ENCODE measurements at places on chromosomes 7 and 10. TPM values are rescaled to one million over a fixed set of nuclear protein-coding genes. Genes with fewer than 3 reads are reported as not detected.

- DNase-seq: no peak
These were observed 12.8 kb downstream of the SPOCK2 start for GRCh38 chr10:72075376-72076115.

DNA sequence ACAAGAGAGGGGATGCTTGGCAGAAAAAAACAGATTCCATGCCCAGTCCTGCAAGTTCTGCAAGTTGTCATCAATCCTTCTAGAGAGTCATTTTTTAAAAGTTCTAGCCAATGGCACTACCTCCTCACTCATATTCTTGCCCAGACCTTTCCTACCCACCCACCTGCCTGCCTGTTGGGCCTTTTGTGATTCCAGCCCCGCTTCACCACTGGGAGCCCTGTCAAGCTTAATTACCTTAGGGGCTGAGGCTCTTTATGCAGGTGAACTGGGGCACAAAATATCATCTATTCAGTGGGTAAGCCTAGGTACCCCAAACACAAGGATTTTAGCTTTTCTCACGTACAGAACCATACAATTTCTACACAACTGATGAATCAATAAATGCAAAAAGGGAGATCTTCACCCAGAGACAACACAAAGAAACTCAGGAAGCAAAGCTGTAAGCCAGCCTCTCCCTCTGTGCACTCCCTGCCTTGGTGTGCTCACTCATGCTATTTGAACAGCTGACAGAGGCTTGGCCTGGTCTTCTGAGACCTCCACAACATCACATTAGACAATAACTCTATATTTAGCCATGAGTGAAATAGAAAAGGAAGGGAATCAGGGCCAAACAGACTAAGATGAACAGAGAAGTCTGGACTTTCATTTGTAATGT is 222.6 kb downstream of the HTR7 start:
- no peak for DNase-seq

GRCh38 chr7:28211006-28211405 is 30.4 kb upstream of the JAZF1 start:
- DNase-seq: no peak

DNA sequence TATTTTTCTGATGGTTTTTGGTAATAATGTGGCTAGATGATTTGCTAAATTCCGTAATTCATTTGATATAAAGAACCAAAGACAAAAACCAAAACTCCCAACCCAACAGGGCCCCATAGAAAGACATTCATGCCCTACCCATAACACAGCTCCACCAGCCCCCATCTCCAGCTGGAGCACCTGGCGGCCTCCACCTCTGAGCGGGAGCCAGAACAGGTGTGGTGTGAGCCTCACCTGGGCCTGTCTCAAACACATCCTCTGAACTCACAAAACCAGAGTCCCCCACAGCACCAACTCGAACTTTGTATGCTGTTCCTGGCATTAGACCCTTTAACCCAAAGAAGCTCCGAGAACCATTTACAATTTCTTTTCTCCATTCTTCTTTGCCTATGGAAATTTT is 36.5 kb upstream of the LAMB4 start:
- DNase-seq: no peak

DNA sequence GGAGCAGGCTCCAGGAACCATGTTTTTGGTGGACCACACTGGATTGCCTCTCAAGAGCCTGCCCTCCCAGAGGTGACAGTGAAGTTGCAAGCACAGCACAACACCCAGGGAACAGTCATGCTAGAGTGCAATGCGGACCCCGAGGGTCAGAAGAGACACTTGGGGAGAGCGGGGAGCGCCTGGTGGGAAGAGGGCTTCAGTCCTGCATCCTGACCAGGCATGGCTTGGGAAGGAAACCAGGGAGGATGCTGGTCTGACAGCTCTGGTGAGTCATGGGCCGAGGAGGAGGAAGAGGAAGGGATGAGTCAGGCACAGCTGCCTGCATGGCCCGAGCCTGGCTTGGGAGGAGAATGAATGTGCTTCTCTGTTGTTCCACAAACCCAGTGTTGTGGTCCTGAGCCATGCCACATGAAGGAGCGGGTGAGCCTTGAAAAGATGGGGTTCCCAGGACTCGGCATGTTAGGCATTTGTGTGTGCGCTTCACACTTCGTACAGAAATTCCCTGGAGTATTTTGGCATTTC is 29.5 kb upstream of the ANKRD2 start:
- peak; percentile 85 for DNase-seq

DNA sequence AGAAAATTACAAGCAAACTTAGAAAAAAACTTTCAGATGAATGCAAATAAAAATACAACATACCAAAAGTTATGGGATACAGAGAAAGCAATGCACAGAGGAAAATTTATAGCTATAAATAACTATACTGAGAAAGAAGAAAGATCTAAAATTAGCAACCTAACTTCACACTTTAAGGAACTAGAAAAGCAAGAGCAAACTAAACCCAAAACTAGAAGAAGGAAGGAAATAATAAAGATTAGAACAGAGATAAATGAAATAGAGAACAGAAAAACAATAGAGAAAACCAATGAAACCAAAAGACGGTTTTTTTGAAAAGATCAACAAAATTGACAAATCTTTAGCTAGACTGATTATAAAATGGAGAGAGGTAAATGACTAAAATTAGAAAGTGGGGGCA is 9.6 kb upstream of the STRA8 start:
- no peak for DNase-seq

- DNase-seq: peak; percentile 71
These were observed 842 bp upstream of the SKIDA1 start for GRCh38 chr10:21526188-21526859.

DNA sequence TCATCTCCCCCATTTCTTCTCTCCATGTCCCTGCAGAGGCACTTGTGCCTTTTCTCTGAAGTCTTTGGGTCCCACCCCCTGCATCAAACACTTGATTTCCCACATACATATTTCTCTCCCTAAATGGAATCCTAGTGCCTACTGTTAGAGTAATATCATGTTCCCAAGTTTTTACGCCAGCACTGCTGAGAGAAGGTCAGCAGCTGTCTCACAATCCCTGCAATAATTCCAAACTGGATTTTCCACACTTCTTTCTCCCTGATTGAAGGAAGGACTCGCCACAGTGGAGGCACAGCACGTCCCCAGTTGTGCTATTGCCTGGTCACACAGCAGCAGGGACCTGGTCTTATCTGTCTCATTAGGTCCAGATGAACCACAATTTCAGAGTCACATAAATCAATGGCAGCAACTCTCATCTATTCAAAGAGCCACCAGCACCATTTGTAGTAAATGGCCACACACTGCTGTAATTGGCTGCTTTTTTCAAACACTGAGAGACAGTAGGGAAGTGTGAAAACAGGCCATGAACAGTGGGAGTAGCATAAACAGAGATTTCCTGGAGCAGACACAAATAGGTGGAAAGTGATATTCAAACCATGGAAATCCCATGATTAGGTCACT is 605.5 kb downstream of the XPNPEP1 start:
- no peak for DNase-seq

GRCh38 chr10:86163522-86164173 is 202.9 kb downstream of the GRID1 start:
- DNase-seq: no peak

DNA sequence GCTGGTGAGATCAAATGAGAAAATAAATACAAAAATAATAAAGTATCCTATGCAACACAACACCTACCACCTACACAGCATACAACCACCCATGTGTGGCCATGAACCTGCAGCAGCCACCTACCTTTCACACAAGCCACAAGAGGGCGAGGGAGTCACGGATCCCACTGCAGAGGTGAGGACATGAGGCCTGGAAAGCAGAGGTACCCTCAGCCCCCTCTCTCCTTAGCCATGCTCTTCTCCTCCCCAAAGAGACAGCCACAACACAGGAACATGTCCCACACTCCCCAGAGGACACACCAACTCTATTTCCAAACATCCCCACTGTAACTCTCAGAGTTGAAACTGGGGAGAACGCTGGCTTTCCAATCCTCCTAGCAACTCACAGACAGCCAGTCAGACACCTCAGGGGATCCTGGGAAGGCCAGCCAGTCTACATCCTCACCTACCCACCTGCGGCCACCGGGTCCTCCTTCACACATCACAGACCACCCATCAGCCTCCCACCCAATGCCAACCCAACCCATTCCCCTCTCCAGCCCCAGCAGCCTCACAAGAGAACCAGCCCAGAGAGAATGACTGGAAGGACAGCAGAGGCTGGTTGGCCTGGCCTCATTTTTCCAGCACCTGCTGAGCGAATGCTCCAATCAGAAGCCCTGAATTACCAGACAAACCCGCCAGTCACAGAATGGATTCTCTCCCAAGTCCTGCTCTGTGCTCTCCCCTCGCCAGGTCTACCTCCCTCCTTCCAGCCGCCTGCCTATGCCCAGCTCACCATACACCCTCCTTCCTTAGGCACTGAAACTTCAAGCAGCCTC is 18.4 kb downstream of the DLG5 start:
- DNase-seq: no peak

DNA sequence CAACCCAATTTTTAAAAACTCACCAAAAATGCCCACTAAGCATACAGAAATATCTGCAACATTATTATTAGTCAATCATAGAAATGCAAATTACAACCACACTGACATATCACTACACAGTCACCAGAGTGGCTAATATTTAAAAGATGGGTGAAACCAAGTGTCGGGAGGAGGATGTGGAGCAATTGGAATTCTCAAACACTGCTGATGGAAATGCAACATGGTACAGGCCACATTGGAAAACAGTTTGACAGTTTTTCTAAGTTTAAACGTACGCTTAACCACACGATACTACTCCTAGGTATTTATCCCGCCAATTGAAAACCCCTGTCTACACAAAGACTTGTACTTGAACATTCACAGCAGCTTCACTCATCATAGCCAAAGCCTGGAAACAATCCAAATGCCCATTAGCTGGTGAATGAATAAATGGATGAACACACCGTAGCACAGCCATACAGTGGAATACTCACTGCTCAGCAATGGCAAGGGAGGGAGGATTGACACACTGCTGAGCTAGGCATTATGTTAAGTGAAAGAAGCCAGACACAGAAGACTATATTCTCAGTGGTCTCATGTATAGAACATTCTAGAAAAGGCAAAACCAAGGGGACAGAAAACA is 16.3 kb downstream of the GCK start:
- no peak for DNase-seq

DNA sequence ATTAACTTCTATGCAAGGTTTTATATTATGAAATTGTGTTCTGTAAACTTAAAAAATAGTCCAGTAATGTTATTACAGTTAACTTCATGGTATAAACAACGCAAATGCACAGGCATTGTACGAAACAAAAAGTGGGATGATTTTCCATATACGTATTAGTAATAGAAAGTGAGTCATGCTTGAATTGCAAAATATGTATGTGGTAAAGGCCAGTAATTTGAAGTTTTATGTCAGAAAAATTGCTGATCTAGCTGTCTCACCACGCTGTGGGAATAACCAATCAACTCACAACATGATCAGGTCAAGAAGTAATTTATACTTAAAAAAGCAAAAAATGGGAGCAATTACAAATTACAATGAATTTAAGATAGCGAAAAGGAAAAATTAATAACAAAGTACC is 37.0 kb upstream of the GLI3 start:
- DNase-seq: no peak

GRCh38 chr10:126177417-126178030 is 210.8 kb downstream of the ADAM12 start:
- no peak for DNase-seq

GRCh38 chr7:924541-925231 is 29.8 kb downstream of the ADAP1 start:
- no peak for DNase-seq

- no peak for DNase-seq
These were observed 68.9 kb upstream of the ZNF33B start for GRCh38 chr10:42707234-42707633.

DNA sequence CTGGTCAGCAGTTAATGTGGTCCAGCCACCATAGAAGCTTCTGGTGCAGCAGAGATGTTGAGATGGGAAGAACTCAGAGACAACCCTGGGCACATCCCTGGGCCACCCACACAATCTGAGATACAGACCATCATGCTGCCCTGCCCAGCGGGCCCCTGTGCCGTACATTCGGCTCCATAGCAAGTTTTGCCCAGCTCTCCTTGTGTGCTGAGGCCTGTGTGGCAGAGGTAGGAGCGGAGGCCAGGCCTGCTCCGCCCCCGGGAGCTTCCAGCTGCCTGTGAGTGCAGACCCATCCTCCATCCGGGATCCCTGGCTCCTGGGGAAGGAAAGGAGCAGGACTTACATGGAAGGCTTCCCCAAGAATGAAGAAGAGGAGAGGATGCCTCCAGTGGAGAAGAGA is 140.3 kb downstream of the NEURL1 start:
- no peak for DNase-seq

DNA sequence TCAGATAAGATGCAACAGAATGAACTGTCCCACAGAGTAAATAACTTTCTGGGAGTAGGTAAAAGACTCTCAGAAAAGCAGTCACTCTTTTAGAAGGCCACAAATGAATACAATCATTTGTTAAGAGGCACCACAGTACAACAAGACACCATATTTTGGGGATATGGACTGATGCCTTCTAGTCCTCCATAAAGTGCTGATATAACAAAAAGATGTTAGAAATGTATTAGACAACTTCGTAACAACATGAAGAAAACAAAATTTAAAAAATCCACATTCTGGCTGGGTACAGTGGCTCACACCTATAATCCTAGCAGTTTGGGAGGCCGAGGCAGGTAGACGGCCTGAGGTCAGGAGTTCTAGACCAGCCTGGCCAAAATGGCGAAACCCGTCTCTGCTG is 111.3 kb downstream of the HIPK2 start:
- no peak for DNase-seq

- DNase-seq: no peak
These were observed 152.7 kb downstream of the SKIDA1 start for GRCh38 chr10:21372651-21373410.

DNA sequence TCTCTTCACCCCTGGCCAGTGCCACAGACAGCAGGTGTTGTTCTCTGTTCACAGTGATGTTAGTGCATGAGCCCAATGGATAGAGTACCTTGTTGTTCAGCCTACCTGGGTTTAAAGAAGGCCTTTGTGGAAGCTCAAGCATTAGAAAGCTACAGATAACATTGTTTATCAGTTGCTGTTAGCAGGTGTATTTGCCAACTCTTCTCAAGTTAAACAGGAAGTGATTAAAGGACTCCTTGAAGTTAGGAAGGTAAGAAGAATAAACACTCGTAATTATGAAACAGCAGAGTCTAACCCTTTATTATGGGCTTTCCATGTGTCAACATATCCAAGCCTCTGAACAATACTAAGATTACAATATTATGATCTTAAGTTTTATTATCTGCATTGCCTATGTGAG is 25.9 kb downstream of the RGR start:
- no peak for DNase-seq

GRCh38 chr10:101283762-101284100 is 54.5 kb upstream of the LBX1 start:
- no peak for DNase-seq

The MARCHF5 gene
- total RNA-seq: 15.5 TPM

The PHKG1 gene
- total RNA-seq: 2.6 TPM

The HHEX gene
- total RNA-seq: 4.4 TPM

The ASB4 gene
- total RNA-seq: 0.33 TPM

The SLC18A2 gene
- total RNA-seq: not detected

The PDSS1 gene
- 7.8 TPM for total RNA-seq

The OR2A1 gene
- 0.15 TPM for total RNA-seq

The OPN1SW gene
- not detected for total RNA-seq

The DPYSL4 gene
- total RNA-seq: 2.3 TPM

The GRM8 gene
- total RNA-seq: not detected

The LBX1 gene
- not detected for total RNA-seq

The FAM107B gene
- 30.8 TPM for total RNA-seq

The SORBS1 gene
- 455 TPM for total RNA-seq
